ENCODE measurements at places on chromosomes 12 and 14.

DNA sequence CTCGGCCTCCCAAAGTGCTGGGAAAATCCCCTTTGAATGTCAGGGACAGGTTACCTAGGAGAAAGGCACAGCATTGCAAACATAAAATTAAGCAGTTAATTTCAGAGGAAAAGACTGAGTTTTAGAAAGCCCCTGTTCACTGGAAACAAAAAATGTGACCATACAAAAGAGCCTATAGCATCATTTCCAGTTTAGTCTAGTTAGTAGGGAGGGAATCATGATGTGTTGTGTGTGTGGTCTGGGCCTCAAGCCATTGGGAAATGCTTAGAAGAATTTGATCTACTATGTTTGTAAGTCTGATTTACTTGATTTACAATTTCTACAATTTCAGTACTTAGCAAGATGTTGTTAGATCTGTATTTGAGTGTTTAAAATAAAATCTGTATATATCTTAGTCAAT lies 47.1 kb upstream of the RERG start:
- no peak for DNase-seq

- DNase-seq = no peak
Measured at GRCh38 chr12:83997423-83997822, 915.2 kb downstream of the SLC6A15 start.

- DNase-seq = no peak
Measured at GRCh38 chr12:132284827-132285741, 44.3 kb downstream of the GALNT9 start.

GRCh38 chr14:69068744-69069421 lies 84.0 kb downstream of the DCAF5 start:
- DNase-seq = no peak

DNA sequence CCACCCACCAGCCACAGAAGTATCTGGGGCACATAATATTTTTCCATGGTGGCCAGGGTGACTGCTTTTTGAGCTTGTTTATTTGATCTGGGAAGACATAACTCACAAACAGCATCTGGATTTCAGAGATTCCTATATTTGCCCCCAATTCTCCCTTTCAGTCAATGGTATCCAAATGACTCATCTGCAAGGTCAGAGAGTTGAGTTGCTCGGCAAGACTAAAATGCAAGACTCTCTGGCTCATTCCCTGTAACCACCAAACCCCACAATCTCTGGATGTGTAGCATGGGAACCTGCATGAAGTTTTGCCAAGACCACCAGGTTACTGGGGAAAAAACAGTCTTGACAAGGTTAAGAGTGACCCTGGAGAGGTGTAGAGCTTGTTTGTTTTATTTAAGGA lies 174.9 kb upstream of the FAR2 start:
- no peak for DNase-seq

- DNase-seq = no peak
Measured at GRCh38 chr14:71142375-71143038, 235.2 kb downstream of the PCNX1 start.

DNA sequence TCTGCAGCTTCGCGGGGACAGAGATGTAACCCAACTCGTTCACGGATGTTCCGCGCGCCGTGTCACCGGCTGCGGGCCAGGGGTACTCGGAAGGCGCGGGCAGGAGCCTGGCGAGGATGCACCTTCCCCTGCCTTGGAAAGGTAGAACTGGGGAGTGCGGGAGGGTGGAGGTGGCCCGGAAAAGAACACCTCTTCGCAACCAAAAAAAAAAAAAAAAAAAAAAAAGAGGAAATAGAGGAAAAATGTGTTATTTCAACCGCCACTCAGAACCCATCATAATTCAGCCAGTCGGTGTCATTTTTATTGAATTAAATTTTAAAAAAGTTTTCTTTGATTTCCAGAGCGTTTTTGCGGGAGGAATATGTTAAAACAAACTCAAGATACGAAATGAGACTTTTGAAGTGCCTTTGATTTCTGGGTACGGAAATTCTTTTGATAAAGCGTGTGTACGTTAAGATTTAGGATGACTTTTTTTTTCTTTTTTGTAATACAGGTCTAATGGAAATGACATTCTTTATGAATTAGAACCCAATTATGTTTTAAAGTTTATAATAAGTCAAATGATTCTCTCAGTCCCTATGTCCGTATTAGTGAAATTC lies 8.9 kb downstream of the CDKN1B start:
- DNase-seq = no peak

GRCh38 chr12:128969480-128970055 lies 116.3 kb downstream of the GLT1D1 start:
- no peak for DNase-seq

DNA sequence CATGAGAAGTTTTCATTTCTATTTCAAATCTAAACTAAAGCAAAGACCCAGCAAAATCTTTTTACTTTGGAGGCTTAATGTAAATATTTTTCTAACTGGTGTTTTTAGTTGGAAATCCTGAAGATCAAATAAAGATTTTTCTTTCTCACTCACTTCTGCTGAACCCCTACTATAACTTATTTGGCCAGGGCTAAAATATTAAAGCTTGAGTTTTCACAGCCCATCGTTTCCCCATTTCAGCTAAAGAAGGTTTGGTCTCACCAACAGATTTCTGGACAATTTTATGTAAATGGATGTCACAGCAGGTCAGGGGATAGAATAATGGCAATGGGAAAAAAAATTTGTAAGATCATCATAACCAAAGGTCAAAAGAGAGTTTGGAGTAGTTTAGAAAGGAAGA lies 92.7 kb upstream of the DCN start:
- DNase-seq = no peak

- no peak for DNase-seq
Measured at GRCh38 chr12:26830783-26831551, 2.0 kb downstream of the ITPR2 start.

DNA sequence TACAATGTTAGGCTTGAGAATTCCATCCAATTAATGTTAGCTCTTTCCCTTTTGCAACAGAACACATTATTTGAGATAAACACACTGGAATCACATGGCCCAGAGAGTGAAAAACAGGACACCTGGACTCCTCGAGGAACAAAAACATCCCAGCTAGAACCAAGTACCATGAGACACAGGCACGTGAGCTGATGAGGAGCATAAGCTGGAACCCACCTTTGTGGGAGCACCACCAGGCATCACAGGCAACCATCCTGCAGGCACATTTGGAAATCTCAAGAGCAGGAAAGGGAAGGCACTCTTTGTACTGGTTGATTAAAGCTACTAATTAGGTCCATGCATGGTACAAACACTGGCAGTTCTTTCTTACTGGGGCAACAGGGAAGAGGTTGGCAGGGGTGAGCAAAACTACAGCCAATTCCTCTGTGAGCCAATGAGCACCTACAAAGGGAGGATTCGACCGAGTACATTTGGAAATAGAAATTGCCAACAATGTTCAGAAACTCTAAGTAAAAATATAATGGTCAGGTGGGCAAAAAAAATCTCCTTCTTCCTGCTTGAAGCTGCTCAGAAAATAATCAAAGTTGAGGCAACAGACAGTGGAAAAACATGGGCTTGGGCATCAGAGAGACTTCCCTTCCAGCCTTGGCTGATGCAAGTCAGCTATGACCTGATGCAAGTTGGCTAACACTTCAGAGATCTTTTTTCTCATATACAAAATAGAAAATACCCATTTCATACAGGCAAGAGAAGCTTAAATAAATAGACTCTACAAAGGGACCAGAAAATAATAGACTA lies 216.7 kb downstream of the NUAK1 start:
- no peak for DNase-seq

DNA sequence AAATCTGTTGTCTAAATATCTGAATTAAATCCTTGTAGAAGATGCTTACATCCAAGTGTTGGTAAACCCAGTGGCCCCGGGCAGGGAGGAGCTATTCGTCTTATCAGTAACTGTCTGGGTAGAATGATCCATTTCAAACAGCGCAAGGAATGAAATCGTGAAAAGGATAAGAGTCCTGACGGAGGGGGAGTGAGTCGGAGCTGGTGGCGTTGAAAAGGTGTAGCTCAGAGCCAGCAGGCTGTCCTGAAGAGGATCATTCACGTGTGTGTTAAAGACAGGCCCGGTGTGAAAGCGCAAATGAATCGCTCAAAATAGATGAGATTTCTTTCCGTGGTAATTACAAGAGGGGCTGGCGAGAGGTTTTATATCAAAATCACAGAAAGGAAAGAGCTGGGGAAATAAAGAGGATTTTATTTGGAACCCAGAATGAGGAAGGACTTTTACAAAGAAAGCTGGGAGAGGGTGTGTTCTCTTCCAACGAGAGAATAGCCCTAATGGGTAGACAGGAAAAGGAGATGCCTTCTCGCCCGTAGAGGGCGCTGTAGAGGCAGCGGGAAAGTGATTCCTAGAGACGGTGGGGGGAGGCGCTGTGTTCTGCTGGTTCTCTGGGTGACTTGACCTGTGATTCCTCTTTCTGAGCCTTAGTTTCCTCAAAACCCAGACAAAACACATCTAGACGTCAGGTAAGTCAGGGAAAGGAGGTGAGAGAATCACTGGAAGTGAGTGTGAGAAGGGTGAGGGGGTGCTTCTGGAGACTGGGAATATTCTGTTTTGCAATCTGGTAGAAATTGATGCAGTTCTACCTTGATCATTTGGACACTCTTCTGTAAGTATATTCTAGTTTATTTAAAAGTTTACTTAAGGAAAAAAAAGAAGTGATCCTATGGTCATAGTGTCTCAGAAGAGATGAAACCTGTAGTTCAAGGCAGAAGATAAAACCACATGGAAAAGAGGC lies 39.3 kb downstream of the SRRM4 start:
- peak; percentile 93 for DNase-seq

- DNase-seq = peak; percentile 39
Measured at GRCh38 chr14:26261368-26262122, 336.3 kb downstream of the NOVA1 start.

- no peak for DNase-seq
Measured at GRCh38 chr12:128853600-128854197, 421 bp downstream of the GLT1D1 start.

DNA sequence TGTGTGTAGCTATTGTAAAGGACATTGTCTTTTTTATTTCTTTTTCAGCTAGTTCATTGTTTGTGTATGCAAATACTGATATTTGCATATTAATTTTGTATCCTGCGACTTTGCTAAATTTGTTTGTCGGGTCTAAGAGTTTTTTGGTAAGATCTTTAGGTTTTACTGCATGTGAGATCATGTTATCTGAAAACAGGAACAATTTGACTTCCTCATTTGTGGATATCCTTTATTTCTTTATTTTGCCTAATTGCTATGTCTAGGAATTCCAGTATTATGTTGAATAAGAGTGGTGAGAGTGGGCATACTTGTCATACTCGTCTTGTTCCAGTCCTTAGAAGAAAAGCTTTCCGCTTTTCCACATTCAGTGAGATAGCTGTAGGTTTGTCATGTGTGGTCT lies 28.8 kb downstream of the SIX4 start:
- DNase-seq = no peak

DNA sequence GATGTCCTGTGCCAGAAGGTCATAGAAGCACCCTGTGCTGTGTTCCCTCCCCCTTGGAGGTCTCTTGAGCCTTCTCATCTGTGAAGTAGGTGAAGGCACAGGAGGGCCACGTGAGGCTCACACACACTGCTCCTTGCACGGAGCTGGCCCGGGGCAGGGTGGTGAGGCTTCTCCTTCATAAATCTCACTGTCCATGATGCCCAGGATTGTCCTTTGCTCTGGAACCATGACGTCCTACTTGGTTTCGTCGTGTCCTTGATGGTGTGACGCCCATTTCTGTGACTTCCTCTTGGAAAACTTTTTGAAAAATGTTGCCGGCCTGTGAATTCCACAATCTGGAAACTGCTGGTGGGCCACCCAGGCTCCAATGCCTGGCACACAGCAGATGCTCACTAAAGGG lies 34.4 kb downstream of the SH2B3 start:
- DNase-seq = no peak

- DNase-seq = no peak
Measured at GRCh38 chr12:127745469-127746212, 521.3 kb upstream of the TMEM132C start.

- no peak for DNase-seq
Measured at GRCh38 chr14:38862366-38862765, 240.7 kb downstream of the SEC23A start.

DNA sequence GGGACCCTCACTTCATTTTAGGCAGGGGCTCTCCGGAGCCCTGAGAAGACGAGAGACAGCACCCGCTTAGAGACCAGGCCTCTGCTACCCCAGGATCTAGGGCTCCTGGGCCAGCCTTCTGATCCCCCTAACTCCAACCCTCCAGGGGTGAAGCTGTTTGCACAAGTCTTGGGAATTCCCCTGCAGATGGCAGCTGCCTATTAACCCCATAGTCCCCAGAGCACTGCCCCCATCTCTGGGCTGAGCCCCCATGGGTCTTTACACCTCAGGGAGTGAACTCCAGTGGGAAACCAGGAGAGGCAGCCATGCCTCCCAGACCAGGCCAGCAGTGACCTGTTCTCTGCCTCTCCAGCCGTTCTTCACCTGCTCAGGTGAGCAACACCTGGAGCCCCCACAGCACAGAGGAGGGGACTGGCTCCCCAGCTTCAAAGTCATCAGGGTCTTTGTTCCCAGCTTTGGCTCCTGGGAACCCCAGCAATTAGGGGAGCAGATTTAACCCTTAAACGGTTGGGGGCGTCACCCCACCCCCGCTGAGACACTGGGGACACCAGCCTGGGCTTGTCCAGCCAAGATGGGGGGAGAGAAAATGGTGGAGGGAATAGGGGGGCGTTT lies 2.3 kb downstream of the WNT10B start:
- no peak for DNase-seq

DNA sequence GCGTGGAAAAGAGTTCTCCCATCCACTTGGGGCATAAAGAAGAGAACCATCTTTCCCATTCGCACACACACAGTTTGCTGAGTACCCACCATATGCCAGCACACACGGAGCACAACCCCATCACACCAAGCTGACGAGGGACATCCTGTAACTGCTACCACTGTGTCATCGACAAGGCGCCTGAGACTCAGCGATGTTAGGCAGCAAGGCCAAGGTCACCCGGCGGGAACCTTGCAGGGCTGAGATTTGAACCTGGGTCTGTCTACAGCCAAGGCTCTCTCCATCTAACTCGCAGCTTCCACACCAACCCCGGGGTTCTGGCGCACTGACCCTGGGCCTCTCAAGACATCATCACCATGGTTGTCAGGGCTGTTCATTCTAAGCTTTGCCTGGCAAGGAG lies 60.0 kb downstream of the CCDC85C start:
- DNase-seq = no peak

DNA sequence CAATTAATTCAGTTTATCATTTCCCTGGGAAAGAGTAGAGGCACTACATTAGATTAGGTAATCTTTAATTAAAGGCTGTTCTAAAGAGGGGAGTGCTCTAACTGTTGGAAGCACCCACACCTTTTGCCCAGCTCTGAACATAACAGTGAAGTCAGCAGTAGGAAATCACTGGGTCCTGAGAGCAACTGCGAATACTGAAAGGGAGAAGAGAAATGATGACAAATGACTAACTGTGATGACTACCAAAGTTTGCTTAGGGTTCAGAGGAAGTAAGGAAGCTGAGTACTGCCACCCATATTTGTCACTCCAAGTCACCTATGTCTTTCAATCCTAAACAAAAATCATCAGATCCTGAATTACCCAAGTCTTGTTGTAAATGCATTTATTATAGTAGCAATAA lies 140.6 kb downstream of the EPS8 start:
- DNase-seq = no peak

GRCh38 chr12:32034045-32034444 lies 72.6 kb upstream of the BICD1 start:
- no peak for DNase-seq
